ENCODE measurements at places on chromosomes 3 and 15.

GRCh38 chr3:45499529-45499928, 95.0 kb upstream of the LIMD1 start:
- H3K36me3 ChIP-seq, result peaks cover 8% of the 10 kb centered on the region
- no peaks in the 10 kb centered on the region for H3K4me1 ChIP-seq
- H3K27me3 ChIP-seq, result no peaks in the 10 kb centered on the region
- no peak overlapping the region for H3K27ac ChIP-seq

GRCh38 chr3:68893600-68894239, 38.6 kb downstream of the TAFA4 start:
- H3K4me3 ChIP-seq, result no peak overlapping the region
- peaks cover 3% of the 10 kb centered on the region for H3K4me1 ChIP-seq
- no peaks in the 10 kb centered on the region for H3K27me3 ChIP-seq
- H3K36me3 ChIP-seq, result no peaks in the 10 kb centered on the region
- DNase-seq, result no peak

DNA sequence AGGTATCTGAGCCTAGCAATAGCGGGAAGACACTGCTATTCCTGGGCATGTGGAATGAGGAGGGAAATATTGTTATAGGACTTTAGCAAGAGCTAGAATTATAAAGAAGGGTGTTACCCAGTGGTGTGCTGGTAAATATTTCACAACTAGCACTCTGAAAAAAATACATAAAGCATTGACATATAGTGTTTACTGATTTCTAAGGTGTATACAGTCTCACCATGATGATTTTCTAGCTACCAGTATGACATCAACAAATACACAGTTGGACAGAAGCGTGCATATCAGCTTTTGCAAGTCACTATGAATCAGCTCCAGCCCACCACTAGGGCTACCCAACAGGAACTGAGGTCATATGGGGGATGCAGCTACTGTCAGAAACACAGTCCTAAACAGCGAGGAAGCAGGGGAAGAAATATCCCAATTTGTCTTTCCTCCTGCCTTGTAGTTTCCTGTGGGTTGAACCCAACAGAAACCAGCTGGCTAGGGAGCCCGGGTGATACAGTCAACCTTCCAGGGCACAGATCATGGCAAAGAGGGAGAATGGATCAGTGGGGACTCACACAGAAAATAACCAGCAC, 39.6 kb downstream of the HGD start:
- no peak for DNase-seq
- H3K27ac ChIP-seq, result peak overlapping the region; percentile 25
- H3K4me3 ChIP-seq, result no peak overlapping the region
- H3K36me3 ChIP-seq, result peaks cover 3% of the 10 kb centered on the region

DNA sequence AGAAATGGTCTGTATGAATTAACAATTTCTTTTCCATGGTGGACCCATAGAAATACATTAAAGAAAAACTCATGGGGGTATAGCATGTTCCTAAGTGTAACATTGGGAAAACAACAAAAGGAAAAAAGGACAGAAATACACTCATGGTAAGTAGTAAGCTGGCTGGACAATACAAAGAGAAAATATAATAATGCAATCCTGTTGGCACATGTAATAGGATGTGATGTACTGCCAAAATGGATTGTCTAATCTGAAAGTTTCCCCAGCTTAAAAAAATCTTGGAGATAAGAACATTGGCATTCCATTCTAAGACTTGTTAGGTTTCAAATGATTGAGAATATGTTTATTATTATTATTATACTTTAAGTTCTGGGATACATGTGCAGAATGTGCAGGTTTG, 128.1 kb downstream of the MBNL1 start:
- H3K27ac ChIP-seq, result no peak overlapping the region
- no peaks in the 10 kb centered on the region for H3K36me3 ChIP-seq
- H3K4me1 ChIP-seq, result peaks cover 15% of the 10 kb centered on the region

GRCh38 chr3:111763968-111764367, 95.1 kb upstream of the PHLDB2 start:
- no peak overlapping the region for H3K4me3 ChIP-seq
- H3K4me1 ChIP-seq, result peaks cover 8% of the 10 kb centered on the region
- peak overlapping the region; percentile 81 for H3K27ac ChIP-seq
- no peaks in the 10 kb centered on the region for H3K36me3 ChIP-seq
- DNase-seq, result no peak
- H3K27me3 ChIP-seq, result no peaks in the 10 kb centered on the region

- H3K4me1 ChIP-seq, result no peaks in the 10 kb centered on the region
- no peak overlapping the region for H3K4me3 ChIP-seq
- no peak overlapping the region for H3K27ac ChIP-seq
- DNase-seq, result no peak
These were observed 389.3 kb downstream of the TBL1XR1 start for GRCh38 chr3:176807938-176808337.

GRCh38 chr15:94069844-94070243, 161.5 kb upstream of the MCTP2 start:
- H3K27me3 ChIP-seq, result no peaks in the 10 kb centered on the region
- no peaks in the 10 kb centered on the region for H3K4me1 ChIP-seq
- no peaks in the 10 kb centered on the region for H3K36me3 ChIP-seq
- DNase-seq, result no peak

GRCh38 chr15:84982301-84982920, 755 bp downstream of the PDE8A start:
- peak; percentile 46 for DNase-seq
- peak overlapping the region; percentile 77 for H3K4me3 ChIP-seq

DNA sequence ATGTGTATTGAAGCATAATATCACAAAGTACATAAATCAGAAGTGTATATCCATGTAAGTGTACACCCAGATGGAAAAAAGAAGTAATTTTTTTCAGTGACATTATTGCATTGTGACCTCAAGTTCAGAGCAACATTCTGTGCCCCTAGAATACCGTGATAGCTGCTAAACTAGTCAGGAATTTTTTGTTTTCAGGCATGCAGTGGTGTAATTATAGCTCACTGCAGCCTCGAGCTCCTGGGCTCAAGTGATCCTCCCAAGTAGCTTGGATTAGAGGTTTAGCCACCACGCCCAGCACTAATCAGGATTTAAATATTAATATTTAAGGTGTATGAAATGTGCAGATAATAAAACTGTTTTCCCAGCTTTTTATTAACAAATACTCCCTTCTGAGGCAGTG, 25.5 kb downstream of the SEC62 start:
- no peak overlapping the region for H3K4me3 ChIP-seq
- no peak overlapping the region for H3K27ac ChIP-seq
- H3K27me3 ChIP-seq, result no peaks in the 10 kb centered on the region
- H3K36me3 ChIP-seq, result peaks cover 27% of the 10 kb centered on the region
- no peak for DNase-seq

DNA sequence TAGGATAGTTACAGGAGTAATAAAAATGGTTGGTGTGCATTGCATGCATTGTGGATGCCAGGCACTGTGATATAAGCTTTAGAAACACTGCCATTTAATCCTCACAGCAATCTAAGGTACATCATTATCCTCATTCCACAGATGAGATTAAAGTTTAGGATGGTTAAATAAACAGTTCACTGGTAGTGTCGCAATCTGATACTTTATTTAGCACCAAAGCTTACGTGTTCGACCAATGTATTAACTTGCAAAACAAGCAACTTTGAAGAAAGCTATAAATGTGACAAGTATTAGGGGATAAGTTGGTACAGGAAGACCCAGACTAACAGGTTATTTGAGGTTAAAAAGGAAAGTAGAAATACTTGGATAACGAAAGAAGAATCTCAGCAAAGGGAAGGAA, 150.5 kb upstream of the ZNF385D start:
- H3K36me3 ChIP-seq, result no peaks in the 10 kb centered on the region
- H3K4me3 ChIP-seq, result no peak overlapping the region
- no peaks in the 10 kb centered on the region for H3K27me3 ChIP-seq
- DNase-seq, result peak; percentile 47
- H3K27ac ChIP-seq, result no peak overlapping the region

GRCh38 chr15:75891895-75892294, 11.8 kb upstream of the FBXO22 start:
- H3K4me3 ChIP-seq, result no peak overlapping the region
- H3K4me1 ChIP-seq, result no peaks in the 10 kb centered on the region
- H3K27me3 ChIP-seq, result no peaks in the 10 kb centered on the region
- no peak overlapping the region for H3K27ac ChIP-seq

GRCh38 chr15:52378746-52379394, 83.3 kb upstream of the MYO5C start:
- no peaks in the 10 kb centered on the region for H3K36me3 ChIP-seq
- H3K4me1 ChIP-seq, result no peaks in the 10 kb centered on the region
- no peak overlapping the region for H3K27ac ChIP-seq
- H3K27me3 ChIP-seq, result no peaks in the 10 kb centered on the region

GRCh38 chr15:99929266-99929665, 196.0 kb upstream of the LYSMD4 start:
- H3K36me3 ChIP-seq, result no peaks in the 10 kb centered on the region
- H3K4me3 ChIP-seq, result no peak overlapping the region
- DNase-seq, result no peak
- H3K27ac ChIP-seq, result no peak overlapping the region
- H3K4me1 ChIP-seq, result peaks cover 6% of the 10 kb centered on the region

DNA sequence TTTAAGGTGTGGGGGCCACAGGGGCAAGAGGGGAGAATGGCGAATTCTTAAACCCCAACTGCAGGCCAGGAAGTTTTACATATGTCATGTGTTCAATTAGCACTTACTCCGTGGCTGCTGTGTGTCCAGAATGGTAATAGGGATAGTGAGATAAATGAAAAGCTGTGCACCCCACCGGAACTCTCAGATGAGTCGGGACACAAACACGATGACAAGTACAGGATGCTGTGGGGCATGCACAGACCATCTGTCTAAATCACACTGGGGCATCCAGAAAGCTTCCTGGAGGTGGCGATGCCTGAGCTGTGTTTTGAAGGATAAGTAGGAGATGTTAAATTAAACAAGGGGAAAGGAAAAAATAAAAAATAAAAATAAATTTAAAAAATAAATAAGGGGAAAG, 18.3 kb upstream of the TMEM158 start:
- DNase-seq, result no peak
- H3K27ac ChIP-seq, result no peak overlapping the region
- H3K27me3 ChIP-seq, result no peaks in the 10 kb centered on the region

GRCh38 chr3:9100513-9100894, 137.2 kb upstream of the RAD18 start:
- H3K4me3 ChIP-seq, result no peak overlapping the region
- H3K4me1 ChIP-seq, result no peaks in the 10 kb centered on the region
- DNase-seq, result no peak
- H3K36me3 ChIP-seq, result no peaks in the 10 kb centered on the region
- no peaks in the 10 kb centered on the region for H3K27me3 ChIP-seq

All from kidney (tissue), 22 donors.